ENCODE measurements at places on chromosomes 11 and 22. TPM values are rescaled to one million over a fixed set of nuclear protein-coding genes. Genes with fewer than 3 reads are reported as not detected.

The NRIP3 gene
- 0.21 TPM for polyA plus RNA-seq

The LRP5 gene
- polyA plus RNA-seq, result 122 TPM

The CFAP300 gene
- polyA plus RNA-seq, result 1.3 TPM

The TMEM132A gene
- polyA plus RNA-seq, result 1.1 TPM

The SLC22A6 gene
- polyA plus RNA-seq, result not detected

The MOV10L1 gene
- polyA plus RNA-seq, result not detected

The DCDC1 gene
- not detected for polyA plus RNA-seq

The CTNND1 gene
- 89.7 TPM for polyA plus RNA-seq

The SCUBE1 gene
- polyA plus RNA-seq, result 5.4 TPM

The XRRA1 gene
- 18.2 TPM for polyA plus RNA-seq

- peaks cover 11% of the 10 kb centered on the region for H3K36me3 ChIP-seq
- no peak overlapping the region for H3K4me3 ChIP-seq
- H3K4me1 ChIP-seq, result no peaks in the 10 kb centered on the region
Measured at GRCh38 chr11:65090628-65091027, 5.4 kb upstream of the VPS51 start.

- no peak overlapping the region for H3K27ac ChIP-seq
- H3K4me3 ChIP-seq, result no peak overlapping the region
- H3K4me1 ChIP-seq, result no peaks in the 10 kb centered on the region
- H3K27me3 ChIP-seq, result no peaks in the 10 kb centered on the region
Measured at GRCh38 chr11:110928391-110928790, 216.2 kb upstream of the ARHGAP20 start.

- DNase-seq, result no peak
- no peak overlapping the region for H3K27ac ChIP-seq
- H3K4me3 ChIP-seq, result no peak overlapping the region
- H3K4me1 ChIP-seq, result no peaks in the 10 kb centered on the region
Measured at GRCh38 chr11:133681901-133682300, 149.6 kb upstream of the OPCML start.

GRCh38 chr22:22847241-22847640 lies 40.4 kb upstream of the IGLL5 start:
- H3K27ac ChIP-seq, result no peak overlapping the region
- H3K36me3 ChIP-seq, result no peaks in the 10 kb centered on the region
- DNase-seq, result no peak
- H3K27me3 ChIP-seq, result no peaks in the 10 kb centered on the region
- no peaks in the 10 kb centered on the region for H3K4me1 ChIP-seq

- H3K27me3 ChIP-seq, result no peaks in the 10 kb centered on the region
- H3K4me3 ChIP-seq, result no peak overlapping the region
- DNase-seq, result peak; percentile 39
- H3K27ac ChIP-seq, result peak overlapping the region; percentile 2
- peaks cover 9% of the 10 kb centered on the region for H3K4me1 ChIP-seq
Measured at GRCh38 chr22:30077279-30077880, 2.9 kb upstream of the HORMAD2 start.

- no peaks in the 10 kb centered on the region for H3K27me3 ChIP-seq
- H3K36me3 ChIP-seq, result no peaks in the 10 kb centered on the region
- H3K27ac ChIP-seq, result no peak overlapping the region
- H3K4me3 ChIP-seq, result no peak overlapping the region
Measured at GRCh38 chr22:33909911-33910310, 10.4 kb downstream of the LARGE1 start.

GRCh38 chr11:126830216-126830806 lies 170.3 kb downstream of the KIRREL3 start:
- H3K4me3 ChIP-seq, result no peak overlapping the region
- H3K27me3 ChIP-seq, result no peaks in the 10 kb centered on the region
- no peak overlapping the region for H3K27ac ChIP-seq

DNA sequence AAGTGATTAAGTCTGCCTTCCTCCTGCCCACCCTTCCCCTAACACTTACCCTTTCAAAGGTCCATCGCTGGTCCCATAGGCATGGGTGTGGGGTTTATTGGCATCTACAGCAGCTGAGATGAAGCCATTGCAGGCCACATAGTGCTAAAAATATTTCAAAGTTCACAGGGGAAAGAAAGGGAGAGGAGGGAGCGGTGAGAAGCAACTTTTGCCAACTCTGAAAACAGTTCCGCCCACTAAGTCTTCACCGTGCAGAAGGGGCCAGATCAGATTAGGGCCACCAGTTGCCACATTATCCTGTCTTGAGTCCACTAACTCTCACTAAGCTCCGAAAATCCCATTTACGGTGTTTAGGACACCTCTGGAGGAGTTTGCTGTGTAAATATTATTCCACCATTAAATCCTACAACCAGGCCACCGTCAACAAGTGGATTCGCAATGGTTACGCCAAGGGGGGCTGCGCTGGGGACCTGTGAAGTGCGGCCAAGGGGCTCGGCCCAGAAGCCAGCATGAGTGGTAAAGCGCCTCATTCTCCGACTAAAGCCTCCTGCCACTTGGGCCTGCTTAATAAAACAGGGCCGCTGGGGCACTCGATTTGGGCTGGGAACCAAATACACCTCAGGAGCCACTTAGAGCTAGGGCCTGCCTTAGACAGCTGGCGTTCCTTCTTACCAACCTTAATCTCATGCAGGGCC lies 534.9 kb downstream of the MIAT start:
- no peaks in the 10 kb centered on the region for H3K4me1 ChIP-seq
- DNase-seq, result no peak
- no peak overlapping the region for H3K27ac ChIP-seq
- H3K36me3 ChIP-seq, result no peaks in the 10 kb centered on the region

GRCh38 chr22:30041475-30041874 lies 38.8 kb upstream of the HORMAD2 start:
- no peak for DNase-seq
- no peak overlapping the region for H3K27ac ChIP-seq
- no peaks in the 10 kb centered on the region for H3K27me3 ChIP-seq
- peaks cover 5% of the 10 kb centered on the region for H3K4me1 ChIP-seq
- no peak overlapping the region for H3K4me3 ChIP-seq

- no peaks in the 10 kb centered on the region for H3K4me1 ChIP-seq
- no peaks in the 10 kb centered on the region for H3K36me3 ChIP-seq
- no peak for DNase-seq
- H3K27ac ChIP-seq, result no peak overlapping the region
- H3K4me3 ChIP-seq, result no peak overlapping the region
- H3K27me3 ChIP-seq, result no peaks in the 10 kb centered on the region
Measured at GRCh38 chr11:12653729-12654128, 20.5 kb upstream of the TEAD1 start.

GRCh38 chr11:6298605-6299004 lies 21.7 kb downstream of the CAVIN3 start:
- peak; percentile 23 for DNase-seq
- H3K4me1 ChIP-seq, result no peaks in the 10 kb centered on the region
- H3K27ac ChIP-seq, result no peak overlapping the region
- H3K36me3 ChIP-seq, result no peaks in the 10 kb centered on the region
- no peaks in the 10 kb centered on the region for H3K27me3 ChIP-seq

- no peak for DNase-seq
- no peak overlapping the region for H3K4me3 ChIP-seq
- no peaks in the 10 kb centered on the region for H3K27me3 ChIP-seq
- no peaks in the 10 kb centered on the region for H3K4me1 ChIP-seq
- no peaks in the 10 kb centered on the region for H3K36me3 ChIP-seq
Measured at GRCh38 chr11:113016905-113017304, 55.7 kb downstream of the NCAM1 start.

- no peak overlapping the region for H3K4me3 ChIP-seq
- peak overlapping the region; percentile 93 for H3K27ac ChIP-seq
- H3K4me1 ChIP-seq, result peaks cover 7% of the 10 kb centered on the region
- H3K36me3 ChIP-seq, result no peaks in the 10 kb centered on the region
- DNase-seq, result peak; percentile 76
Measured at GRCh38 chr22:36419912-36420882, 32.4 kb upstream of the MYH9 start.

GRCh38 chr11:34957206-34957605 lies 40.8 kb downstream of the PDHX start:
- H3K4me3 ChIP-seq, result no peak overlapping the region
- H3K36me3 ChIP-seq, result peaks cover 3% of the 10 kb centered on the region
- no peaks in the 10 kb centered on the region for H3K4me1 ChIP-seq

DNA sequence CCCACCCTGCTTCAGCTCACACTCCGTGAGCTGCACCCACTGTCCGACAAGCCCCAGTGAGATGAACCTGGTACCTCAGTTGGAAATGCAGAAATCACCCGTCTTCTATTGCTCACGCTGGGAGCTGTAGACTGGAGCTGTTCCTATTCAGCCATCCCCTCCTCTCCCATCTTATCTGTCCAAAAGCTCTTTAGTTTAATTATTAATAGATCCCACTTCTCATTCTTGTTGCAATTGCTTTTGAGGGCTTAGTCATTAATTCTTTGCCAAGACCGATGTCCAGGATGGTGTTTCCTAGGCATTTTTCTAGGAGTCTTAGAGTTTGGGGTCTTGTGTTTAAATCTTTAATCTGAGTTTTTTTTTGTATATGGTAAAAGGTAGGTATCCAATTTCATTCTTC lies 116.8 kb downstream of the TRIM44 start:
- H3K4me1 ChIP-seq, result no peaks in the 10 kb centered on the region
- H3K27ac ChIP-seq, result no peak overlapping the region
- no peaks in the 10 kb centered on the region for H3K36me3 ChIP-seq
- no peak overlapping the region for H3K4me3 ChIP-seq
- no peaks in the 10 kb centered on the region for H3K27me3 ChIP-seq
- no peak for DNase-seq

DNA sequence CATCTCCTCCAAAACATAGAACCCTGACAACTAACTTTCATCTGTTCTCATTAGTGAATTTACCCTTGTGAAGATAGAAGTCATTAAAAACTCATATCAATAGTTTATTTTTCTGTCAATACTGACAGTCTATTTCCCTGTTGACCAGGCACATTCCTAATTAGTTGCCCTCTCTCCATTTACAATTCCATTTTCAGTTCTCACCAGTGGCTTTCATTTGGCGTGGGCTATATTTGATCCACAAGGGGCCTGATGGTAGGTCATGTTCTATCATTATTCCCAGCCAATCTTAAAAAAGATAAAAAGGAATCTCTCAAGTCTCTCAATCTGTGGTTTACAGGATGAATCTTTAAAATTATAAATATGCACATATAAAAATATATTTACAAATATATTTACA lies 3.9 kb upstream of the AKIP1 start:
- H3K36me3 ChIP-seq, result no peaks in the 10 kb centered on the region
- no peak for DNase-seq
- H3K4me1 ChIP-seq, result peaks cover 4% of the 10 kb centered on the region
- H3K27ac ChIP-seq, result no peak overlapping the region
- H3K4me3 ChIP-seq, result no peak overlapping the region

DNA sequence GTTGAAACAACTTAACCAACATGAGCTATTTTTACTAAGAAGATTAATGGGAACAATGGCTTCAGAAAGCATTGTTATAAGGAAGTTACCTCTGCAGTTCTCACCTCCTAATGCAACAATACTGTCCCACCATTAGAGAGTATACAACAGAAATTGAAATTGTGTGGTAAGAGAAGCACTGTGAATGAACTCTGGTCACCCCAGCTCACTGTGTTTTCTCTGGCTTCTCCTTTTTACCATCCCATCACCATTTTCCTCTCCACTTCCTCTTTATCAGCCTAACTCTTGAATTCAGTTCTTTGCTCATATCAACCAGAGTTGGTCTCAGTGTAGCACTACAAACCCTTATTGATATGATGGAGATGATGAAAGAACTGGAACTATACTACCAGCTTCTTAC lies 138.0 kb upstream of the POU2AF2 start:
- H3K4me3 ChIP-seq, result no peak overlapping the region
- H3K27ac ChIP-seq, result no peak overlapping the region
- DNase-seq, result no peak
- H3K27me3 ChIP-seq, result no peaks in the 10 kb centered on the region

- H3K4me3 ChIP-seq, result no peak overlapping the region
- no peak overlapping the region for H3K27ac ChIP-seq
- no peaks in the 10 kb centered on the region for H3K36me3 ChIP-seq
- no peaks in the 10 kb centered on the region for H3K27me3 ChIP-seq
Measured at GRCh38 chr11:127275774-127276173, 275.2 kb upstream of the KIRREL3 start.

DNA sequence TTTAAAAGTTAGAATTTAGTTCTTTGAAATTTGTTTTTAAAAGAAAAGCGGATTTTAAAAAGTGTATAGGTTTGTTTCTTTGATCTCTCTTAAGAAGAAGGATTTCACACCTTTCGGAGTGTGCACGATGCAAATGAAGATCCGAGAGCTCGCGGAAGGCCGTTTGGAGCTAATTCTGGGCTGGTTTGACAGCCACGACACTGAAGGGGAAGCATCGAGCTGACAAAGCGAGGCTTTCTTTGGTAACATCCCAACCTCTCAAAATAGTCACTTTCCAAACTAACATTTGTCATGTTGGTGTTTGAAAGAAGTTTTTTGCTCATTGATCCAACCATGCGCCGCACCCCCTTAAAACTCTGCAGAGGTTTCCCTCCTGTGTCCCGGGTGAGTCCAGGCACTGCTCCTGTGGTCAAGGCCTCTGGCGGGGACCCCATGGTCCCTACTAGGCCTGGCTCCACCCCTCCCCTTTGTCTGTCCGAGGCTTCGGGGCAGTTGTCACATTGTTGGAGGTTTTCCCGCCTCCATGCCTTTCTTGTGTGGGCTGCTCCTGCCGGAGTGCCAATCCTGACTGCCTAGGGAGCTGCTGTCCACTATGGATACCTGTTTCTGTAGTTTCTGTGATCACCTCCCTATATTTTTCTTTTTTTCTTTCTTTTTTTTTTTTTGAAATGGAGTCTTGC lies 39.7 kb downstream of the MPPED1 start:
- H3K27ac ChIP-seq, result no peak overlapping the region
- H3K4me1 ChIP-seq, result no peaks in the 10 kb centered on the region
- H3K36me3 ChIP-seq, result no peaks in the 10 kb centered on the region
- H3K4me3 ChIP-seq, result no peak overlapping the region

DNA sequence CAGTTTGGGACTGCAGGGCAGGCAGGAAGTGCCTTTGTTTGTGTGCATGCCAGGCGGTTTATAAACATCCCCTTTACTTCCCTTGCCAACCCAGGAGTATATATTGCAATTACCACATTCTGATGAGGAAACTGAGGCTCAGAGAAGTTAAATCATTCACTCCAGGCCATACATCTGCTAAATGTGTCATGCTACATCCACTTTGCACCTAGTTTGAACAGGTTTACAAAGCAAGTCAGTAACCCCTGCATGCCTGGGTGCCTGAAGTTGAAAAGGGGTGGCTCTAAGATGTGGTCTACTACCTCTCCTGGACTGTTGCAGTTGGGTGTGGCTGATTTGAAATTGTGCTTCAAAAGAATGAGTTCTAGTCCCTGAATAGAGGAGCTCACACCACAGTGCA lies 23.6 kb downstream of the FLI1 start:
- no peaks in the 10 kb centered on the region for H3K36me3 ChIP-seq
- no peak overlapping the region for H3K4me3 ChIP-seq
- H3K27me3 ChIP-seq, result no peaks in the 10 kb centered on the region
- H3K27ac ChIP-seq, result no peak overlapping the region
- no peak for DNase-seq

GRCh38 chr11:31767685-31768084 lies 43.4 kb downstream of the PAX6 start:
- no peak overlapping the region for H3K27ac ChIP-seq
- H3K4me3 ChIP-seq, result no peak overlapping the region
- no peak for DNase-seq
- H3K27me3 ChIP-seq, result no peaks in the 10 kb centered on the region
- H3K4me1 ChIP-seq, result no peaks in the 10 kb centered on the region

- H3K36me3 ChIP-seq, result peaks cover 3% of the 10 kb centered on the region
- H3K4me3 ChIP-seq, result peak overlapping the region; percentile 56
- no peaks in the 10 kb centered on the region for H3K27me3 ChIP-seq
- peaks cover 5% of the 10 kb centered on the region for H3K4me1 ChIP-seq
Measured at GRCh38 chr22:29765905-29766631, 739 bp downstream of the ZMAT5 start.

Data from small intestine (tissue), 16 donors.